ENCODE measurements at places on chromosomes 5 and 9.

- DNase-seq, result no peak
These were observed 399.6 kb upstream of the TUSC1 start for GRCh38 chr9:26077860-26078259.

DNA sequence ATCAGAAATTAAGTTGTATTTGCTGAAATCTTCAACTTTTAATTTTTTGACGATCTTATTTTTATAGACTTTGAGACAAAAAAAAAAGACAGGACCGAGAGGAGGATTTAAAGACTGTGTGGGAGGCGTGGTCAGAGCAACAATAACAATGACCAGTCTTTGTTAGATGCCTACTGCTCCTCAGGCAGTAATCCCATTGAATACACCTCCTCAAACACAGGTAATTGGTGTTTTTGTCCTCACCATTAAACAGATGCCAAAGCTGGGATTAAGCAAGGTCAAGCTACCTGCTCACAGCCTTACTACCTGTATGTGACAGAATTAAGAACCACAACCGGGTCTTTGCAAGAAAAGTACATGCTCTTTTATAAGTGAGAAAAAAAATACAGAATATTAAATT lies 233.3 kb upstream of the GRAMD2B start:
- no peak for DNase-seq

GRCh38 chr5:84285641-84286637 lies 98.7 kb downstream of the EDIL3 start:
- DNase-seq, result no peak

DNA sequence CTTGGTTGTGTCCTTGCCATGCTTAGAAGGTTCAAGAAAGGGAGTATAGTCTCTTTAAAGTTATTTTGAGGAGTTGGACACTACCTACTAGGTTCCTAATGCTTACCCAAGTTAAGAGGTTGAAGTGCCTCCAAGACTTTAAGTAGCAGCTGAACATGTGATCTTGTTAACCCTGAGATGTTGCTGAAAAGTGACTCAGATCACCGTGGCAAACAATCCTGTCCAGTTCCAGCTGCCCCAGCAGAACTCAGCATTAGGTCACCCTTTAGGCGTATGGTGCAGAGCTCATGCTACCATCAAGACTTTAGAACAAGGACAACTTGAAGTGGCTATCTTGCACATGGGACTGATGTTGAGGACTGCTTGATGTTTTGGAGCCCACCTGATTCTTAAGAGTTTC lies 22.5 kb downstream of the ZNF462 start:
- DNase-seq, result no peak

GRCh38 chr5:15425766-15426165 lies 74.2 kb upstream of the FBXL7 start:
- no peak for DNase-seq

DNA sequence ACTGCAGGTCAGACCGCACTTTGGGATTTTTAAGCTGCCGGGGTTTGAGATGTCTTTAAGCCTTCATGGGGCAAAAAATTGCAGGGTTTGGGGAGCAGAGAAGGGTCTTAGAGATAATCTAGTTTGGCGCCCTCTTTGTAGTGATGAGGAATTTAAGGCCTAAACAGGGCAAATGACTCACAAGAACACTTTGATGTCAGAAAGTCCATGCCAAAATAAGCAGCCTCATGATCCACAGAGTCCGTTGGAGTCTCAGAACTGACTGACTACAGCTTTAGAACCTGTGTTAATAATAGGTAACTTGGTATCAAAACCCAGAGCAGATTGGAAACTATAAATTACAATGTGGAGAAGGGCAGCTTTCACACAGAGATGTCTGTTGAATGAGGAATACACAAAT lies 35.9 kb upstream of the PTGS1 start:
- no peak for DNase-seq

GRCh38 chr5:37915097-37915736 lies 75.4 kb upstream of the GDNF start:
- no peak for DNase-seq

DNA sequence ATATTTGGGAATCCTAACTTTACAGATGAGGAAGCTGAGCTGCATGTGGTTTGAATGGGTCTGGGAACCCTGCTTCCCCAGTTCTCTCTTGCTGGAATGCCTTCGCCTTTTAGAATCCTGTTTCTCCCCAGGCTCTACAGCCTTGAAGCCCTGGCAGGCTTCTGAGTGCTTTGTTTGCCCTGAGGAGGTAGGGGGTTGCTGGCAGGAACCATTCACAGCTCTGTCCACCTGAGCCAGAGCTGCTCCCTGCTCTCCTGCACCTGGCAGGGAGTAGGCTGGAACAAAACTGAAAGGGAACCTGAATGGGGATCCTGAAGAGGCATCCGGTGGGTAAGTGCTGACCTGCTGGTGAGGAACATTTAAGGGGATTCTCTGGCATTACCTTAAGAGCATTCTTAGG lies 33.0 kb downstream of the KIF4B start:
- no peak for DNase-seq

DNA sequence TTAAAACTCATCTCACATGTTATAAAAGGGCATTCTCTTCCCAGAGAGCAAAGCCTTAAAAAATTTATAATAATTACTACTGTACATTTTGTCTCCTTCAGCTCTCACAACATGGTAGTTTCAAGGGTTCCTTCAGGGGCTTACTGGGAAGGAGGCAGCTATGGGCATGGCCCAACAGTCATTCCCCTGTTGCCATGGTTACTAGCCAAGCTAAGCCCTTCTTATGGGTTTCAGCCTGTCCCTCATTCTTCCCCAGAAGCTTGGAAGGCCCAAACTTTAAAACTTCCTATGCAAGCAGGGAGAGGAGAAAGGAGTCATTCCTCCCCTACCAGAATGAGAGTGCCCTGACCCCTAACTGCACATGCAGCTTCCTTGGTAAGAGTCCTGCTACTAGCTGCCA lies 82.2 kb upstream of the CNTLN start:
- no peak for DNase-seq

GRCh38 chr9:92746567-92747458 lies 17.8 kb downstream of the BICD2 start:
- peak; percentile 31 for DNase-seq

DNA sequence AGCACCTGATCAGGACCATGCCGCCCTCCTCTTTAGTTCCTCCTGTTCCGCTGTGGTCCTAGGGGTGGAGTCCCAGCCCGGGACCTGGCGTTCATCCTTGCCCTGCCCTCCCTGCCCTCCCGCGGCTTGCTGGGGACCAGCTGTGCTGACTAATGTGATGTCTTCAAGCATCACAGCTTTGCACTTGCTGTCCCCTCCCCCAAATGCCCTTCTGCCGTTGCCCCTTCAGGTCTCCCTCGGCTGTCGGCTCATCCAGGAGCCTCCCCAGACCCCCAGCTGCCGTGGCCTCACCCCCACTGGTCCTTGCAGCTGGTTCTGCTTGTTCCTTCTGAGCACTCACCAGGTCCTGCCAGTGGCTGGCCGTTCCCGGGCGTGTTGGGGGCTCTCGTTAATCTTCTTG lies 19.9 kb downstream of the RXRA start:
- no peak for DNase-seq

DNA sequence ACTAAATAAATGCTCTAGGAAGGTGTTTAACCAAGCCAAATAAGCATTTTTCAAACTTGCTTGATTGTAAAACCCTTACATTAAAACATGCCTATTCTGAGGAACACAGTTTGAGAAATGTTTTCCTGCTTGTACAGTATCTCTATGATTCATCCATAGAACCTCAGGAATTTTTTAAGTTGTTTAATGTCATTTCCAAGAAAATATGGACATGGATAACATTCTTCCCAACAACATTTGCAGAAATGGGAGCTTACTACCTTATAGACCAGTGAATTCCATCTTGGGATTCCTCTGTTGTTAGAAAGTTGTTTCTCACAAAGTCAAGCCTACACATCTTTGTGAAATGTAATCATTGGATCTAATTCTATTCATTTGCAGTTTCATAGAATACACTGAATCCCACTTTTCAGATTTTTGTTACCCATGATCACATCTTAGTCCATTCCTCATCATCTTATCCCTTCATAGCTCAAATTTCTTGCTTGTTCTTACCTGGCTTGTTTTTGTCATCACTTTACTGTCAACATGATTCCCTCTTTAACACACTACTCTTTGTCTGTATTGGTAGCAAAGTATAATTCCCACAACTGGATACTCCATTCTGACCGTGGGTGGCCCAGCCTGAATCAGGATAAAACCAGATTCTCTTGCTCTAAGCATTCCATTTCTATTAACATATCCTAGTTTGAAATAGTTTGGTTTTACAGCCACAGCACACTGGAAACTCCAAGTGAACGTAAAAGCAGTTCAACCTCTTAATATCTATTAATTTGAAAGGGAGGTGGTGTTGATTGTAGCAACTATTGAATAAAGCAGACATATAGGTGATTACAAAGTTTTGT lies 49.4 kb upstream of the PAPPA start:
- DNase-seq, result no peak

GRCh38 chr5:27911216-27911615 lies 872.8 kb upstream of the CDH9 start:
- no peak for DNase-seq

DNA sequence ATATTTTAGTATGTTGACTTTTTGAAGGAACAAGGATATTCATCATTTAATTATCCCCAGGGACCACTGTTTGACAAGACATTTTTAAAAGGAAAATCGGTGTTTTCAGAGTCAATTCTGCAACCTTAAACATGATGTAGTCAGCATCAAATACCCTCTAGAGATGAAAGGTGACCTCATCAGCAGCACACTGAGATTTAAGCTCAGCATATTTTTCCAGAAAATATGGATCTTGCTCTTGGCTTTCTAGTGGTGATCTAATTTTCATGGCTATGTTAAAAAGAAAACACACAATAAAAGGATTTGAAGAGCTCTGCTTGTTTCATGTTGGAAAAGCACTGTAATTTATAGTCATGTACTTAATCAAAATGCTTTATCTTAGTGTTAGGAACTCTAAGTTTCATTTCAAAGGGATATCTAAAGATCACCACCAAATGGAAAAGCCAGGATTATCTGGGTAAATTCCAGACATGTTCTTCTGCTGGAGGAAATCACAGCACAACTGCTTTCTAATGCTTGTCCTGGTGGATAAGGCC lies 487.2 kb downstream of the ENC1 start:
- no peak for DNase-seq

DNA sequence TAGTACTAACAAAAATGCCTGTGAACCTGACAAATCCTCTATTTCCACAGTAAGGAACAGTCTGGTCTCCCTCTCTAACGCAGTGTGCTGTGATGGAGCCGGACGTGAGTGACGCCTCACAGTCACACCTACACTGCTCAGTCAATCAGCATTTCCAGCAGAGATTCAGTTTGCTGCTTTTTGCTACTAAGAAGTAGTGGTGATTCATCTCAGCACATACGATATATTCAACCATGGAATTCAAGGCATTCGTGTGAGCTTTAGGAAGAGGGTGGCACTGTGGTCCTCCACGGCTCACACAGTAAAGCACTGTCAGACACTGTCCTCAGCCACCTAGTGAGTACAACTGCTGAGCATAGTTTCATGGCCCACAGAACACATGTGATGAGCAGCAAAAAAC lies 70.9 kb downstream of the SETX start:
- no peak for DNase-seq

- no peak for DNase-seq
These were observed 8.2 kb upstream of the CD180 start for GRCh38 chr5:67204821-67205220.

- no peak for DNase-seq
These were observed 845 bp downstream of the ECSCR start for GRCh38 chr5:139461698-139462097.
